Ovary (tissue), 10 donors: ENCODE measurements at places on chromosomes 2 and 18. TPM values are rescaled to one million over a fixed set of nuclear protein-coding genes. Genes with fewer than 3 reads are reported as not detected.

The R3HDM1 gene
- 12.0 TPM for total RNA-seq

The SULT1C3 gene
- total RNA-seq, result not detected

The TTR gene
- not detected for total RNA-seq

The CDH20 gene
- total RNA-seq, result 0.07 TPM

The MSTN gene
- 0.20 TPM for total RNA-seq

The KYNU gene
- 2.3 TPM for total RNA-seq

GRCh38 chr18:3874125-3874524 lies 424.2 kb downstream of the TGIF1 start:
- no peaks in the 10 kb centered on the region for H3K36me3 ChIP-seq
- H3K4me3 ChIP-seq, result peak overlapping the region; percentile 15
- H3K4me1 ChIP-seq, result no peaks in the 10 kb centered on the region
- H3K27me3 ChIP-seq, result no peaks in the 10 kb centered on the region
- H3K27ac ChIP-seq, result no peak overlapping the region

- H3K4me3 ChIP-seq, result no peak overlapping the region
- H3K27me3 ChIP-seq, result no peaks in the 10 kb centered on the region
- H3K27ac ChIP-seq, result no peak overlapping the region
- no peaks in the 10 kb centered on the region for H3K36me3 ChIP-seq
- DNase-seq, result no peak
- peaks cover 5% of the 10 kb centered on the region for H3K4me1 ChIP-seq
Observed at GRCh38 chr2:227180770-227181169, 16.3 kb downstream of the COL4A3 start.

- no peaks in the 10 kb centered on the region for H3K36me3 ChIP-seq
- no peak overlapping the region for H3K27ac ChIP-seq
- peaks cover 2% of the 10 kb centered on the region for H3K4me1 ChIP-seq
- no peak overlapping the region for H3K4me3 ChIP-seq
- no peak for DNase-seq
Observed at GRCh38 chr2:145811276-145812164, 1291.6 kb upstream of the ZEB2 start.

DNA sequence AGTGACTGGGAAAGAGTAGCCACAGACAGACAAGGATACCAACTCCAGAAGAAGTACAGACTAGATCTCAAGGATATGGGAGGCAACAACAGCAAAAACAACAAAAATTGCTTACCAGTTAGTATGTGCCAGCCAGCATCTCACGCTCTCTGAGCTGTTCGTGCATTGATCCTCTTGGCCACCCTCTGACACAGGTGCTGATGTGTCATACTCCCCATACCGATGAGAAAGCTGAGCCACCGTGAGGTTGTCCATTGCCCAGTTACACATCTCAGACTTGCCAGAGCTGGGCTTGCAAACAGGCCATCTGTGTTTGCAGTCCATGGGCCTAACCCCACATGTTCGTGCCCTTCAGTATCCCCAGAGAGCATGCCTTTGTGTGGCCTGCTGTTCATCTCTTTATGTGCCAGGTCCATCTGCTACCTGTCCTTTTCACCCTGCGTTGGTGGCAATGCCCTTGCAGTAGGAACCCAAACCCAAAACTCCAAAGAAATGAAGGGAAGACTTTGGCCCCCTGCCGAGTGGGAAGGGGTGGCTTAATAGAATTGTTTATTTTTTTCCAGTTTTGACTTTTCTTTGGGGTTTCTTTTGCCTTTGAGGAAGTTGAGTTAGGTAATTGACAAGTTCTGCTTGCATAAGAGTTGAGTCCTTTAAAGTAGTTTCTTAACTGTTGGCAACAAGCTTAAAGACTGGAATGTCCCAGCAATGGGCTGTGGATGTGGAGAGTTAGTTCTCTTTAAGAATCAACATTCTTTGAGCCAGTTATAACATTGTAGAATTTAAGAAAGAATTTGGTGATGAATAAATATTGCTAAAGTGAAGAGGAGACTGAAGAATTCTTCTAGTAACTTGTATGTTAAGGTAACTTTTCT lies 46.7 kb downstream of the LYPD6B start:
- no peak overlapping the region for H3K4me3 ChIP-seq
- no peak overlapping the region for H3K27ac ChIP-seq

DNA sequence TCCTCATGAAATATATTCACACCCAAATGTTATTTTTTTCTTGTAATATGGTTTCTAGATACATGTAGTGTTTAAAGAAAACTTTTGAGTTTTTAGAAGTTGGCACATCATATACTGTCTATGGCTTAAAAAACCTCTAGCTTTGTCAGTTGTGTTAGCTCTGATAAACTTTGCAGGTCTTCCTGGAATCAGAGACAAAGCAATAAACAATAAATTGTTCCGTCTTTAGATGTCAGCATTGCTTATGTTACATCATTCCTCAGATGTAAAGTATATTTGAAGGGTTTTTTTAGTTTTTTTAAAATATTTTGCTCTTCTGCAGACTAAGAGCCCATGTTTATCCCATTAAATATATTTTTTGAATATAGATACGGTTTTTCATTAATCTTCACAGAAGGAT lies 145.1 kb downstream of the GPD2 start:
- DNase-seq, result no peak
- H3K4me1 ChIP-seq, result no peaks in the 10 kb centered on the region
- H3K4me3 ChIP-seq, result no peak overlapping the region
- H3K27ac ChIP-seq, result no peak overlapping the region
- no peaks in the 10 kb centered on the region for H3K36me3 ChIP-seq

GRCh38 chr2:162086904-162087303 lies 12.9 kb upstream of the DPP4 start:
- H3K27ac ChIP-seq, result no peak overlapping the region
- no peaks in the 10 kb centered on the region for H3K27me3 ChIP-seq
- no peak overlapping the region for H3K4me3 ChIP-seq
- no peak for DNase-seq

GRCh38 chr2:72895154-72895553 lies 7.9 kb downstream of the SPR start:
- H3K4me3 ChIP-seq, result no peak overlapping the region
- H3K36me3 ChIP-seq, result no peaks in the 10 kb centered on the region
- H3K27me3 ChIP-seq, result no peaks in the 10 kb centered on the region
- no peak for DNase-seq
- no peak overlapping the region for H3K27ac ChIP-seq

- H3K4me3 ChIP-seq, result no peak overlapping the region
- H3K27me3 ChIP-seq, result no peaks in the 10 kb centered on the region
- no peak overlapping the region for H3K27ac ChIP-seq
- no peaks in the 10 kb centered on the region for H3K36me3 ChIP-seq
Observed at GRCh38 chr2:69847068-69847828, 17.8 kb downstream of the GMCL1 start.

DNA sequence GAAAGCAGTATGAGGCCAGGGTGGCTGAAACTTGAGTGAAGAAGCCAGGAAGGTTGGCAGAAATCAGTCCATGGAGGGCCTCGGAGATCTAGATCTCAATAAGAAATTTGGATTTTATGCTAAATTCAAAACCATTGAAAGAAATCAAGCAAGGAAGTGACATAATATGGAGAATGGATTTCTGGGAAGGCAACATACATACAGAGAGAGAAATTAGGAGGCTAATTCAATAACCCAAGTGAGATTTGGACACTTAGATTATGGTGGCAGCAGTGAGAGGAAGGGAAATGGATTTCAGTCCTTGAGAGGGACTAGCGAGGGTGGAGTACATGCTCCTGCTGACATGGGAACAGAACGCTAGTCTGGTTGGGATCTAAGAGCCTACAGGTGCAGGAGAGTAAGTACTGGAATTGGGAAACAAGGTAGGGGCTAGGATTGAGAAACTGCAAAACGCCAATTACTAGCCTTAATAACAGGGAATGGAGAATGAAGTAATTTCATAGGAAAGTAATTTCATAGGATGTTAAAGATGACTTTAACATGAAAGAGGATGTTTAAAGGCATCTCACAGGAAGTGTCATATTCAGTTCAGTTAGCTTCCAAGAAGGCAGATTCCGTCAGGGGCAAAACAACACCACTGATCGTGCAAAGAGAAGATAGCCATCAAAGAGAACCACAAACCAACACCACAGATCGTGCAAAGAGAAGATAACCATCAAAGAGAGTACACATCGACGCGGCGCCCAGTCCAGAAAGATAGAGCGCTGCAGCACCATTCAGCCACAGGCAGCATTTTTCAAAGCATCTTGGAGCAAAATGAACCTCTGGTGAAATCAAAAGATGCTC lies 27.2 kb downstream of the CDKL4 start:
- H3K27me3 ChIP-seq, result no peaks in the 10 kb centered on the region
- no peaks in the 10 kb centered on the region for H3K36me3 ChIP-seq
- H3K4me3 ChIP-seq, result no peak overlapping the region
- DNase-seq, result no peak

GRCh38 chr2:222912117-222912516 lies 51.3 kb downstream of the ACSL3 start:
- H3K36me3 ChIP-seq, result no peaks in the 10 kb centered on the region
- no peak overlapping the region for H3K27ac ChIP-seq
- no peak overlapping the region for H3K4me3 ChIP-seq
- DNase-seq, result no peak
